ENCODE measurements at places on chromosomes 7 and 10.

GRCh38 chr7:80476035-80476434, 35.8 kb downstream of the GNAT3 start:
- no peak for DNase-seq

- no peak for DNase-seq
Observed at GRCh38 chr7:141709318-141709717, 1.2 kb downstream of the WEE2 start.

GRCh38 chr7:119090851-119091250, 866.3 kb downstream of the ANKRD7 start:
- DNase-seq, result no peak

DNA sequence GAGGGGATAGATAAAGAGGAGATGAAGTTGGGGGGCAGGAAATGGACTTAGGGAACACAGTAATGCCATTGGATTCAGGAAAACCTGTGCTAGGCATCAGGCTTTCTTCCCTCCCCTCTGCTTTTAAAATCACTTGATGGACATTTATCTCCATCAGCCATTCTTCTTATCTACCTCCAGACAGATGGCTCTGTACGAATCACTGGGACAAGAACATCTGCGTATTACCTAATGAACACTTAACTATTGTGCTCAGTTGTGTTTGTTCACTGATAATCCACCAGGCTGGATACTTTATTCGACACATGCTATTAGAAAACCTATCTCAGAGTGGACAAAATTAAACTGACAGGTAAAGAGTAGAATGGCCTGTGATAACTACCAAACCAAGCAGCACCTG, 40.0 kb downstream of the TNKS2 start:
- DNase-seq, result no peak

- no peak for DNase-seq
Observed at GRCh38 chr7:26337232-26337865, 45.7 kb downstream of the SNX10 start.

- DNase-seq, result no peak
Observed at GRCh38 chr7:17716816-17717215, 223.5 kb downstream of the SNX13 start.

- no peak for DNase-seq
Observed at GRCh38 chr7:32191305-32191704, 121.1 kb upstream of the PDE1C start.

- no peak for DNase-seq
Observed at GRCh38 chr7:2301511-2301863, 12.8 kb downstream of the SNX8 start.

- no peak for DNase-seq
Observed at GRCh38 chr10:13671904-13672303, 85.1 kb downstream of the PRPF18 start.

DNA sequence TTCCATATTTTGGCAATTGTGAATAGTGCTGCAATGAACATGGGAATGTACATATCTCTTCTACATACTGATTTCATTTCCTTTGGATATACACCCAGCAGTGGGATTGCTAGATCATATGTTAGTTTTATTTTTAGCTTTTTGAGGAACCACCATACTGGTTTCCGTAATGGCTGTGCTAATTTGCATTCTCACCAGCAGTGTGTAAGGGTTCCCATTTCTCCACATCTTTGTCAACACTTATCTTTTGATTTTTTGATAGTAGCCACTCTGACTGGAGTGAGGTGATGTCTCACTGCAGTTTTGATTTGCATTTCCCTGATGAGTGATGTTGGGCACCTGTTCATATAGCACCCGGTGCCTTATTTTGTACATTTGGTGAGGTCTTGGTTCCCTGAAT, 519.6 kb downstream of the REEP3 start:
- DNase-seq, result no peak

GRCh38 chr10:49750546-49750945, 11.6 kb downstream of the OGDHL start:
- DNase-seq, result no peak

GRCh38 chr7:67604461-67605386, 608.1 kb downstream of the TYW1 start:
- no peak for DNase-seq

GRCh38 chr10:130179640-130180039, 43.4 kb downstream of the GLRX3 start:
- peak; percentile 3 for DNase-seq

- no peak for DNase-seq
Observed at GRCh38 chr10:53325066-53325465, 552.5 kb upstream of the MBL2 start.

DNA sequence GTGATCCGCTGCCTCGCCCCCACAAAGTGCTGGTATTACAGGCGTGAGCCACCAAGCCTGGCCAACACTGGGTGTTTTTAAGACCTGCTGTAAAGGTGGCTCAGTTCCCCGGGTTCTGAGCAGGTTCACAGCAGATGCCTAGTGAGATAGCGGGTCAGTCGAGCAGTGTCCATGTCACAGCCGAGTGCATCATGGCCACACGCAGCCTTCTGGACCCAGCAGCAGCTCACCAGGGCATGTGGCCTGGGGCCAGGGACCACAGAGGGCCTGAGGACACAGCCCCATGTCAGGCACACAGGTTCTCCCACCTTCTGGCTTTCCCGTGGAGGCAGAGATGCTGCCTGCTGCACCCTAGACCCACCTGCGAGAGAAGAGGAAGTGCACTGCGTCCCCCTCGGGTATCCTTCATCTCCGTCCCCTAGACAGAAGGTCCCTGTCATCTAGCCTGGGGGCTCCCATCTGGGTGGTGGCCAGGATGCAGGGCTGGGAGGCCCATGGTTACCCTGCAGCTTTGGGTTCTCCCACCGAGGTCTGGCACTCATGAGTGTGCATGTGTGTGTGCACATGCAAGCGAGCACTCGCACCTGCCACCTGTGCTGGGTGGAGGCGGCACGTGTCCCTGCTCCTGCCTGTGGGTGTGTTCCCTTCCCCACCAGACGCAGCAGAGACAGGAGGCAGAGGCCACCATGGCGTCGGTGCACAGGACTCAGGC, 98.6 kb downstream of the NKX6-2 start:
- DNase-seq, result no peak

- DNase-seq, result no peak
Observed at GRCh38 chr10:127948791-127949190, 41.9 kb downstream of the PTPRE start.

Measured in LoVo (cell line).